Activated CD4-positive, CD25-positive, alpha-beta regulatory T cell treated with anti-CD3 and anti-CD28 coated beads, Interleukin-2, amount 50 U/mL, for 16 hours (primary cell): ENCODE measurements at places on chromosomes 11 and 22.

- no peak for DNase-seq
These were observed 11.7 kb downstream of the SEC14L3 start for GRCh38 chr22:30460147-30460546.

GRCh38 chr11:132140056-132140455 is 769.6 kb downstream of the NTM start:
- no peak for DNase-seq

- no peak for DNase-seq
These were observed 96.2 kb downstream of the RASSF10 start for GRCh38 chr11:13105237-13105844.

- DNase-seq = no peak
These were observed 9.2 kb downstream of the HRAS start for GRCh38 chr11:526192-526591.

- DNase-seq = no peak
These were observed 53.6 kb upstream of the VSTM5 start for GRCh38 chr11:93903989-93904388.

DNA sequence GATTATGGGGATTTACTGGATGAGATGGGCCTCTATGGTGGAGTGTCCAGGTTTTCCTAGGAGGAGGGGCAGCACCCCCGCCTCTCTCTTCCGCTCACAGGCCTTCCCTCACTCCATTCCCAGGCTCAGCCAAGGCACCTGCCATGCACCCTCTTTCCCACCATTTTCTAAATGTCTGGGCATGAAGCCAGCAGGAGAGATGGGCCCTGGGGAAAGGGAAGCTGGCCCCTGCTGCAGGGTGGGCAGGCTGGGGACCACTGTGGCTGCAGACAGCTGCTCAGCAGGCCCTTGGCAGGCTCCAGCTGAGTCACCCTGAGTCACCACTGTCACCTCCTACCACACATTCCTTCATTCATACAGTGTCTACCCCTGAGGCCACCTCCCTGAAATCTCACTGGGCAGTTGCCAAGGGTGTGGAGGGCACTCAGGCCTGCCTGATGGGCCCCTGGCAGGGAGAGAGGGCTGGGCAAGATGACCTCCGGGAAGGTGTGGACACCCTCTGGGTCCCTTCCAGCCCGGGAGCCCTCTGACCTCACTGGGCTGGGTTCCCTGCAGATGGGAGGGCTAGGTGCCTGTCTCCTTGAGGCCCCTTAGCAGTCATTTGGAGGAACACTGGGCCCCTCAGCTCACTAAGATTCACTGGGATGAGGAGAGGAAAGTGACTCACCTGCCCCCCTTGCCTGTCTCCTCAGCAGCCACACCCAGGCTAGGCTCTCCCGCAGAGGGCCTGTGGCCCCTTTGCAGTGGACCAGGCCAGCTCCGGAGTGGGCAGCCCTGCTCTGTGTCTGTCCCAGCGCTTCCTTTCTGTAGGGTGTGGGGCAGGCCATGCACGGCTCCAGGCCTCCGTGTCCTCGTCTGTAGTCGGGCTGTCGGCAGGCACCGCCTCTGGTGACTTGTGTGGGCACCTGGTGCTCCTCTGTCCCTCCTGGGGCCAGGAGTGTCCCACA is 7.8 kb downstream of the MYEOV start:
- no peak for DNase-seq

- no peak for DNase-seq
These were observed 249.3 kb downstream of the BLID start for GRCh38 chr11:121866754-121867153.

DNA sequence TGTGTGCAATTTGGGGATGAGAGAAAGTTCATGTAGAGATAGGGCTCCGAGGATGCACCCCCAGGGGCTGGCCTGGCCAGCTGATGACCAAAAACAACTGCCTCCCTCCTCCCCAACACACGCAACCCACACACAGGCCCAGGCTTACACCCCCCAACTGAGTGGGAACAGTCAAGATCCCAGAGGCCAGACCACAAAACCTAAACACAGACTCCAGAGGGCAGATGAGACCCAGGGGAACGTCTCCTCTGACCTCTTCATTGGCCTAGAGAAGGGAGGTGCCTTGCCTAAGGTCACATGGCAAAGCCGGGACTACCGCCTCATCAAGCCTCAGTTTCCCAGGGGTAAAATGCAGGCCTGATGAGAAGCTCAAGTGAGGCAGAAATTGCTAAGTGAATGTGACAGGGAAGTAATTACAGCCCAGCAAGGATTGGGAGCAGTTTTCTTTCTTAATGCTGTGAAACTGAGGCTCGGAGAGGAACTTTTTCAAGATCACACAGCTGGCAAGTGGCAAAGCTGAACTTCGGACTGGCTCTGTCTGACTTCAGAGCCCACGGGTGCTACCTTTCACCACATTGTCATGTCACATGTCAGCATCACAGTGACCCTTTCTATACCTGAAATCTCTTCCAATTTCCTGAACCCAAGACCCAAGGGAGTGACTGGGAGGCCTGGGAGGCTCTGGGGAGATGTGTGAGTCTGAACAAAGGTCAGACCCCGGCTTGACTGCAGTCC is 69.9 kb upstream of the WNT11 start:
- DNase-seq = no peak

GRCh38 chr22:24954856-24955255 is 2.3 kb downstream of the KIAA1671 start:
- no peak for DNase-seq

DNA sequence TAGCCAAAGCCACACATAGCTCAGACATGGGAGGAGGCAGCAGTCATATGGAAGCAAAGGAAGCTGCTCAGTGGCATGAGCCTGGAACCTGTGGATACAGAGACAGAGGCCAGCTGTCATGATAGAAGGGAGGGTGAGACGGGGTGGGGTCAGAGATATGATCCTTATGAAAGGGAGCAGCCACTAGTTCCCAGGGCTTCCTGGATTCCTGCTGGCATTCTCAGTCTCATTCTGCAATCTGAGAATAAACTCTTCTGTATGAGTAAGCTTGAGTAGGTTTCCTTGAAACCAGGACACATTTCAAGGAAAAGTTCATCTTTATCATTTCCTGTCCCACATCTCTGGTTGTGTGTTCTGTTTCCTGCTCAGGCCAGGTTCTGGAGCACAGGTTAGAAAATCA is 220.2 kb upstream of the SNX19 start:
- DNase-seq = no peak

DNA sequence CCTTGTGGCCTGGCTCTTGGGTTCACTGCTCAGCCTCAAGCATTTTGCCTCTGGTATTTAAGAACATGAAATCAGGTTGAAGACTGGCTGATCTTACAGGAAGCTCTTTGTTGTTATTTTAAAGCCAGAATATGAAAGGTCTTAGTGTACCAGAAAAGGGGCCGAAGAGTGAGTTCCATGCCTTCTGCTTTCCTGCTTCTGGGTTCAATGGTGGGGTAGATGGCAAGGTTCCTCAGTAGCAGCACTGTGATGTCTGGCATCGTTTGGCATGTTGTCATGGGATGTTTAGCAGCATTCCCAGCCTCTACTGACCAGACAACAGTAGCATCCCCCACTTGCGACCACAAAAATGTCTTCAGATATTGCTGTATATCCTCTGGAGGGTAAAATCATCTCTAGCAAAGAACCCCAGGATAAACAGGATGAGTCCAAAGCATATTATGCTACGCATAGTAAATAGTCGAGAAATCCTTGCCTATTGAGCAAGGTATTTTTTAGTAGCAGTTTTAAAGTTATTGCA is 2.4 kb downstream of the VPS26B start:
- no peak for DNase-seq

- no peak for DNase-seq
These were observed 2.2 kb upstream of the NUP160 start for GRCh38 chr11:47850337-47850736.

DNA sequence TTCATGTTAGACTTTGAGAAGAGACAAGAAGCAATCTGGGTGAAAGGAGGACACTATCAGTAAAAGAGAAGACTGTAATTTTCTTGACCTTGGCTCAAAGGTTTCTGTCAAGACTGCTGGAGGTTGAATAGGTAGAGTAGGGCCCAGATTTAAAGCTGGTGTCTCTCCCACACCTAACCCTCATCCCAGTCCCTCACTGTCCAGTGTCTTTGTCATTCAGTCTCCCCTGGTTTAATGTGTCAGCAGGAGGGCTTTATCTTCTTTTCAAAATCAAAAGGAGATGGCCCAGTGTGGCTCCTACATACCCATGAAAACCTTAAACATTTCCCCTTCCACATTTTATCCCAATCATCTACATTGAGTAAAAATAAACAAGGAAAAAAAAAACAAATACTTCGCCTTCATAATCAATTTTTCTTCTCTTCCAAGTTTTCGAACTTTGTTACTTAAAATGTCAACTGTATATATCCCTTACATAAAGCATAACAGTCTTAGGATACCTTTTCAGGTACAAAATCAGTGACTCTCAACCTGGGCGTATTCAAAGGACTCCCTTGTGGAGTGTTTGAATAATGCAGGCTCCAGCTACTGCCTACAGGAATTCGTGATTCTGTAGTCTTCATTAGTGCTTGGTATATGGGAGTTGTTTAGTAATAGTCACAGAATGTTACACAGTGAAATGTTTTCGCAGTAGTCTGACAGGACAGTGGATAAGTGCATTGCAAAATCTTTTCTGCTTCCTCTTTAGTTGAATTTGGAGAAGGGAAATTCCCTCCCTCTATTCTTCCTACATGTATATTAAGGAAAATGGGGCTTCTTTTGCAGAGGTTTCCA is 87.2 kb downstream of the FAT3 start:
- no peak for DNase-seq

GRCh38 chr11:134662629-134663360 is 250.8 kb upstream of the B3GAT1 start:
- DNase-seq = no peak

DNA sequence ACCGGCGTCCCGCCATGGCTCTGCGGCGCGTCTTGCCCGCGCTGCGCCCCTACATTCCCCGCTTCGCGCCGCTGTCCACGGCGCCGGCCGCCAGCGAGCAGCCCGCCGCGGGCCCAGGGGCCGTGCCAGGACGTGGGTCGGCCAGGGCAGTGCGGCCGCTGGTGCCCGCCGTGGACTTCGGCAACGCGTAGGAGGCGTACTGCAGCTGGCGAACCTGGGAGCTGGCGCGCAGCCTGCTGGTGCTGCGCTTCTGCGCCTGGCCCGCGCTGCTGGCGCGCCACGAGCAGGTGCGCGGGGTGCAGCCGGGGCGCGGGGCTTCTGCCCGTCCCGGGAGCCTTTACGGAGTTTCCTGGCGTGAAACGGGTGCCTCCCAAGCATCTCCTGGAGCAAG is 20.1 kb downstream of the DGCR6L start:
- no peak for DNase-seq

GRCh38 chr11:127859941-127860354 is 727.4 kb downstream of the ETS1 start:
- DNase-seq = no peak

DNA sequence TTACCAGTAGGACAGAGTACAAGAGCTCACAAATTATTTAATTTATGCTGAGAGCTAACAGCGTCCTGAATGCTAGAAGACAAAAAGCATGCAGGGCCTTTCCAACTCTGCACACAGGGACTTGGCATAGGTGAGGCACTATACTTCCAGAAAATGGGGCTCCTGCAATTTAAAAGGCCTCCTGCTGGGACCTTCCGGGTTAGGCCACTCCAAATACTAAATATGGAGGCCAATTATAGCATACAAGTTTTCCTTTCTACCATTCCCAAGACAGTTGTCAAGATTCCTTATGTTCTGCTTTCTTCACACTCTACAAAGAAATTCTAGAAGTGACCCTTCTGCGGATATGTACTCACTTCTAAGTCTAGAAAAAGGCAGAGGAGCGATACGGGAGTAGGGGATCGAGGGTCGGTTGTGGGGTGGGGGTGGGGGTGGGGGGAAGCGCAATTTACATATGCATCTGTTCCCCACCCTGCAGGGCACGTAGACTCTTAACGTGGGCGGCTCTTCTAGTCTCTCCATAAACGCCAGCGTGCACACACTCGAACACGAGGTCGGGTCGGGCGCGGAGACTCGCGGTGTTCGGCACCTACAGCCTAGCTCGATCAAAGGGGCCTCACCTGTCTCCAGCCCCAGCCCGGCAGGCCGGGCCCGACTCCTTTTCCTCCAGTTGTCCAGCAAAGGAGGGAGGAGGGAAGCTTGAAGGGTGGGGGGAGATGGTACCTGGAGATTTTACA is 728 bp downstream of the DCUN1D5 start:
- no peak for DNase-seq

GRCh38 chr11:120096369-120097191 is 41.3 kb downstream of the TRIM29 start:
- no peak for DNase-seq

- no peak for DNase-seq
These were observed 4.1 kb downstream of the ST3GAL4 start for GRCh38 chr11:126359431-126360048.

GRCh38 chr11:69943066-69943465 is 123.8 kb upstream of the FGF3 start:
- no peak for DNase-seq

GRCh38 chr11:120431633-120432032 is 79.9 kb upstream of the GRIK4 start:
- DNase-seq = no peak

- DNase-seq = no peak
These were observed 79.9 kb upstream of the PRR5 start for GRCh38 chr22:44622147-44622427.

DNA sequence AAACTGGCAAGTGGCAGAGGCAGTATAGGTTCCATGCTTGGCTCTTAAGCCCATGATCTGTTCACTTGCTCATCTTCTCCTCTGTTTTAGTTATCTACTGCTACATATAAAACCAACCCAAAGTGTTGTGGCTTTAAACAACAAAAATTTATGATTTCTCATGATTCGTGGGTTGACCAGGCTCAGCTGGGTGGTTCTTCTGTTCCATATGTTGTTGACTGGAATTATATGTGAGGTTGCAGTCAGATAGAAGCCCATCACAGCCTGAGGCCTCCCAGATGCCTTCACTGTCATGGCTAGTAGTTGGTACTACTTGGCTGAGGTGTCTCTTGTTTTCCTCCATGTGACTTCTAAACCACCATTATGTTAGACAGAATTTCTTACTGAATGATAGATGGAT is 632.6 kb downstream of the NELL1 start:
- no peak for DNase-seq

GRCh38 chr11:110337570-110338193 is 41.3 kb upstream of the RDX start:
- DNase-seq = no peak

DNA sequence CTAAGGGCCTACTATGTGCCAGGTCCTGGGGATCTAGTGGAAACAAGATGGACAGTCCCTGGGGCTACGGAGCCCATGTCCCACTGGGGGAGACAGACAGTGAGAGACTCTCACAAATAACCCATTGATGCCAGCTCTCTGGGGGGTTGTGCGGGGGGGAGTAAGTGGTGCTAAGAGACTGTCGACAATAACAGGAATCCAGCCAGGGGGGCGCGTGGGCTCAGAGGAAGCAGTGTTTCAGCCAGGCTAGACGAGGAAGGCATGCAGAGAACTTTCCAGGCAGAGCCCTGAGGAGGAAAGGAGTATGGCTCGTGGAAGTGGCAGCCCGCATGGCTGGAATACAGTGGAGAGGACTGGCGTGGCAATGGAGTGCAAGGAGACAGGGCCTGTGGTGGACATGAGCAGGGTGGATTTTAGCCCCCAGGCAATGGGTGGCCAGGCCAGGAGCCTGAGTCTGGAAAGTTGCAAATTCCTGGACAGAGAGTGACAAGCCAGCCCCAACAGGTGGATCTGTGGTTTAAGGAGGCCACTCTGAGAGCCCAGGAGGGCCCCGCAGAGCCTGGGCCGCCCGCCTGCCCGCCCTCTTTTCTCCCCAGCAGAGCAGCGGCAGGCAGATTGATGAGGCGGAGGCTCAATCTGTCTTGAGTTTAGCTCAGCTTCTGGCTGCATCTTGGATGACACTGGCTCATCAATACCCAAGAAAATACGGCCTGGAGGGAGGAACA is 40.0 kb upstream of the TCF20 start:
- no peak for DNase-seq

GRCh38 chr22:43498856-43499253 is 87.0 kb downstream of the MPPED1 start:
- DNase-seq = no peak
